Anterior cingulate cortex (tissue), 58 donors: ENCODE measurements at places on chromosomes 12 and 14.

DNA sequence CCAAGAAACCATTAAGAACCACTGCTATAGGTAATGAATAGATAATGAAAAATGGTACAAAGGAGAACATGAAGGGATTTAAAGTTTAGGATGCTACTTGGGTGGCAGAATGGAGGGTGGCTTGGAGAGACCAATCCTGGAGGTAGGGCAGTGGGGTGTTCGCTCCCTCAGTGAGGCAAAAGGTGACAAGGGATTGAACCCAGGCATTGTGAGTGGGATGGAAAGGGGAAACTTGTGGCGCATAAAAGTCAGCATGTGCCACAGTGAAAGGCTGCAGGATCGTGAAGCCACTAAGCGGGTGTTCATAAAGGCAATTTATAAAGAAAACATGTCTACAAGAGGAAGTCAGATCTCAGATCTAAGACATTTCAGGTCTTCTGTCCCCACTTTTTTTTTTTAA is 76.7 kb upstream of the SLC38A2 start:
- DNase-seq: no peak

DNA sequence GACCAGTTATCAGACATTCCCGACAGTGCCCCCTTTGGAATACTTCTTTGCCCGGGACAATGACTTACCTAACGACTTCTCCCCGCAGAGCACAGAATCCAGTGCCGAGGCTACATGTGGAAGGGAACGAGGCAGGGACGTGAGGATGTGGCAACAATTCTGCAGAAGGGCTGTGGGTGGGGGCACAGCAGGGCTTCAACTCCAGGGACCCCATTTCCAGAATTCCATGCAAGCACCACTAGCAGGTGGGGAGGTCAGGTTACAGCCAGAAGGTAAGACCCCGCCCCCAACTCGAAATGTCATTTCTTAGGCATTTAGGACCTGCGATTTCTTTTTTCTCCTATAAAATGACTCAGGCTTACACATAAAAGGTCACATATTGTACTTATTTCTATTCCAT is 207.9 kb downstream of the TMEM132C start:
- DNase-seq: no peak

DNA sequence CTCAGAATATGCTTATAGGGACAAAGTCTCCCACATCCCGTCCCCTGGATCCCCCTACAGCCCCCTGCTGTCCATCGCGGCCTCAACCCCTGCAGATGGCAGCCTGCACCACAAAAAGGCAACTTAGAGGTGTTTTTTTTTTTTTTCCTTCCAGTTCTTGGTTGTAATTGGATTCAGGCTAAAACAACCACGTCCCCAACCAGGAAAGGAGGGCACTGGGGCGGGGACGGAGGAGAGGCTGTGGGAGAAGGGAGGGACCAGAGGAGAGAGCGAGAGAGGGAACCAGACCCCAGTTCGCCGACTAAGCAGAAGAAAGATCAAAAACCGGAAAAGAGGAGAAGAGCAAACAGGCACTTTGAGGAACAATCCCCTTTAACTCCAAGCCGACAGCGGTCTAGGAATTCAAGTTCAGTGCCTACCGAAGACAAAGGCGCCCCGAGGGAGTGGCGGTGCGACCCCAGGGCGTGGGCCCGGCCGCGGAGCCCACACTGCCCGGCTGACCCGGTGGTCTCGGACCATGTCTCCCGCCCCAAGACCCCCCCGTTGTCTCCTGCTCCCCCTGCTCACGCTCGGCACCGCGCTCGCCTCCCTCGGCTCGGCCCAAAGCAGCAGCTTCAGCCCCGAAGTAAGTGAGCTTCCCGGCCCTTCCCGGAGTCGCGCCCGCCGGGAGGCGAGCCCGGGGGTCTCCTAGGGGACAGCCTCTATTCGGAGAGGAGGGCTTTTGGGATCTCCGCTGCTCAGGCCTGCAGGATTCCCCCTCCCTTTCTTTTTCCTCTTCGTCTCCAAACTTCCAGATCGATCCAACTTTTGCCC is at the start of gene MMP14:
TSS of gene MMP14 (plus strand) at position 285 of the 813 bp plus-strand sequence. CDS start at position 518, 233 bp downstream.
- DNase-seq: no peak

DNA sequence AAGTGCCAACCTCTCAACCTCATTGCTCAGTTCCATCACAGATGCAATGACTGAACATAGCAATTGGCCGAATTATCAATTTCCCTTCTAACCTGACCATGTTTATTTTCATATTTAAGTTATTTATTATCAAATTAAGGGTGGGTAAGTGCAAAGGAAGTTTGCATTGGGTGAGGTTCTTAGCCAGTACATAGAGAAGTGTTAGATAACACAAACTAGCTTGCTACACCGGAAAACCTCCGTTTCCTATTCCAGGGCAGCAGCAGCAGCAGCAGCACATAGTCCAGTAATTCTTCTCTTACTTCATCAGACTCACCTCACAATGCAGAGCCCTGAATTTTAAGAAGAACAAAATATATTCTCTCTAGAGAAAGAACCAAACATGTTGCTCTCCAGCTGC is 200.5 kb upstream of the OR4E1 start:
- no peak for DNase-seq

GRCh38 chr12:84463741-84464495 is 448.7 kb downstream of the SLC6A15 start:
- no peak for DNase-seq

GRCh38 chr14:100609941-100610391 is 22.7 kb upstream of the BEGAIN start:
- no peak for DNase-seq

DNA sequence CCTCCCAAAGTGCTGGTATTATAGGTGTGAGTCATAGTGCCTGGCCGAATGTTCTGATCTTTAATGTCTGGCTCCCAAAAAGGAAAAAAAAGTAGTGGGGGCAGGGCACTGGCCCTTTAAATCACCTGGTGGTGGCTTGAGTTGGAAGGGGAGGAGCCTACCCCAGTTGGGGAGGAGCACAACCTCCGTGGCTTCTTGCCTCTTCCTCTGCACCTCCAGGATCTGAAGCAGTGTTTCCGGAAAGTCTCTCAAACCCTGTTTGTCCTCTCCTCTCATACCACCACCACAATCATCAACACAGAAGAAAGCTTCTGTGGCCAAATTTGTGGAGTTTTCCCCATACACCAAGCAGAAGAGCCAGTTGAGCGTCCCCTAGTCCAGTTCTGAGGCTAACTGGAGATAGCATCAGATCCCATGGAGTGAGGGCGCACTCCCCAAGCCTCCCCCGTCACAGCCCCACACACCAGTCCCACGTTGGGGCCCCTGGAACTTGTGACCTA is 24.3 kb upstream of the RCOR1 start:
- no peak for DNase-seq

- DNase-seq: peak; percentile 21
Observed at GRCh38 chr12:60522684-60523400, 927.0 kb downstream of the SLC16A7 start.

DNA sequence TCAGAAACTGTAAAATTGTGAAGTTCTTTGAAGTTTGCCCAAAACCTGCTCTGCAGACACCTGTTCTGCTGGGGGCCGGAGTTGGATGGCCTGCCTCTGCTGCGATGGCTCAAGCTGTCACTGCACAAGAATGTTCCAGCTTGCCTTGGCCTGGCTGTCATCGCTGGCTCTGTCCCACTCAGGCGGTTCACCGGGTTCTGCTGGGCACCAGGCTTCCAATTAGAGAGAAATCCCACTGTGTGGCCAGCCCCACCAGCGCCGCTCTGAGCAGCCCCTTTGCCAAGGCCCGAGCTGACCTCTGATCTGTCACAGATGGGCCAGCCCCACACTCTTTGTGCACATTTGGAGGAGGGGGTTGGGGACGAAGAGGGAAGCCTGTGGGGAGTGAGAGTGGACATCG is 71.7 kb upstream of the GPATCH2L start:
- DNase-seq: peak; percentile 12

DNA sequence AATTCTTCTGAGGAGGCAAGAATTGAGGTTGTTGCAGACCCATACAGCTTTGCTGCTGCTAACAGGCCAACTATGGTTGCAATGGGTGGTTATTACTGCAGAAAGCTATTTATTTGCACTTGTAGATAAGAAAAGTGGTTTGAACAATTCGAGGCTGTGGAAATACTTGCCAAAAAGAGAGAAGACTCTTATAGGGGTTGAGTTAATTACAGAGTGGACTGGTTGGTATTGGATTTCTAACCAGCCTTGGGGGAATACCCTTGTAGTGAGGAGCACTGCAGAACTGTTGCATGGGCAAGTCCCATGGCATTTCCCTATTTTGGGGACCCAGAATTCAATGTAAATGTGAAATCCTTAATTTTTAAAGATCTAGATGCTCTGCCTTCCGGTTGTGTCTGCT is 120.5 kb downstream of the KCNMB4 start:
- DNase-seq: no peak

- DNase-seq: no peak
Observed at GRCh38 chr14:102256716-102257115, 48.2 kb downstream of the MOK start.

DNA sequence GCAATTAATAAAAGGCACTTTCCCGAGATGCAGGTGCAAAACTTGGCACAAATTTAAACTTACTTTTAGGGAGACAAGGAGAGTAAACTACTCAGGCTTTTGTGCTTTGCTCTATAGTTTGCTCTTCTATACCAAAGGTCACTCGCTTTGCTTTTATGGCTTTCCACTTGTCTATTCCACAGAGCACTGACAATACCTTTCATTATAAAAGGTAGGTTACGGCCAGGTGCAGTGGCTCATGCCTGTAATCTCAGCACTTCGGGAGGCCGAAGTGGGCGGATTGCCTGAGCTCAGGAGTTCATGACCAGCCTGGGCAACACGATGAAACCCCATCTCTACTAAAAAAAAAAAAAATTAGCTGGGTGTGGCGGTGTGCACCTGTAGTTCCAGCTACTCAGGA is 32.9 kb downstream of the ALKBH1 start:
- DNase-seq: no peak

- DNase-seq: no peak
Observed at GRCh38 chr14:54450535-54450934, 9.4 kb upstream of the CNIH1 start.

- DNase-seq: peak; percentile 15
Observed at GRCh38 chr12:4780641-4781611, 60.7 kb downstream of the GALNT8 start.

GRCh38 chr12:112179916-112180315 is 54.6 kb downstream of the TRAFD1 start:
- no peak for DNase-seq

DNA sequence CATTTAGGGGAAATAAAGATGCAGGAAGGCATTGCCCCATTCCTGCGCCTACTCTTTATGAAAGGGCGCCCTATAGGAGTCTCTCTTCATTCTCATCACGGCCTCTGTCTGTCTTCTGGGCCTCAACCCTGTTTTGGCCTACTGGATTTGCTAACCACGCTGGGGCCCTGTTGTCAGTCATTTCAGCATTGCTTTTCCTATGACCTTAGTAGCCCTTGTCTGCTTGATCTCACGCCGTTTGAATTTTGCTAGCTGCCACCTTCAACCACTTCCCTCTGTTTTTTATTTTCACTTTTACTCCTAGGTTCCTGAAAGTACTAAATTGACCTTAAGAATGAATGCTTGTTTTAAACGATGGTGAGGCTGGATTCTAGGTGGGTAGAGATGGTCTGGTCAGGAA is 139.0 kb downstream of the SYNE2 start:
- DNase-seq: no peak

DNA sequence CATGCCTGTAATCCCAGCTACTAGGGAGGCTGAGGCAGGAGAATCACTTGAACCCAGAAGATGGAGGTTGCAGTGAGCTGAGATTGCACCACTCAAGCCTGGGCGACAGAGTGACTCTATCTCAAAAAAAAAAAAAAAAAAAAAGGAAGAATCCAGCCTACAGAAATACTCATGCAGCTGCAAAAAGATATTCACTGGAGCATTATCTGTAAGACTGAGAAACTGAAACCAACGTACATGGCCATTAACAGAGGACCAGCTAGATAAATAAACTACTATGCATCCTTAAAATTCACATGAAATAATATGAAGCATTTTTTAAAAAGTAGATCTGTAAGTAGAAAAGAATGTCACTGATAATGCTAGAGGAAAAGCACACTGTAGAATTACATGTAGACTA is 3.5 kb downstream of the SLC7A7 start:
- no peak for DNase-seq
